ENCODE measurements at places on chromosomes 1 and 21. TPM values are rescaled to one million over a fixed set of nuclear protein-coding genes. Genes with fewer than 3 reads are reported as not detected.

DNA sequence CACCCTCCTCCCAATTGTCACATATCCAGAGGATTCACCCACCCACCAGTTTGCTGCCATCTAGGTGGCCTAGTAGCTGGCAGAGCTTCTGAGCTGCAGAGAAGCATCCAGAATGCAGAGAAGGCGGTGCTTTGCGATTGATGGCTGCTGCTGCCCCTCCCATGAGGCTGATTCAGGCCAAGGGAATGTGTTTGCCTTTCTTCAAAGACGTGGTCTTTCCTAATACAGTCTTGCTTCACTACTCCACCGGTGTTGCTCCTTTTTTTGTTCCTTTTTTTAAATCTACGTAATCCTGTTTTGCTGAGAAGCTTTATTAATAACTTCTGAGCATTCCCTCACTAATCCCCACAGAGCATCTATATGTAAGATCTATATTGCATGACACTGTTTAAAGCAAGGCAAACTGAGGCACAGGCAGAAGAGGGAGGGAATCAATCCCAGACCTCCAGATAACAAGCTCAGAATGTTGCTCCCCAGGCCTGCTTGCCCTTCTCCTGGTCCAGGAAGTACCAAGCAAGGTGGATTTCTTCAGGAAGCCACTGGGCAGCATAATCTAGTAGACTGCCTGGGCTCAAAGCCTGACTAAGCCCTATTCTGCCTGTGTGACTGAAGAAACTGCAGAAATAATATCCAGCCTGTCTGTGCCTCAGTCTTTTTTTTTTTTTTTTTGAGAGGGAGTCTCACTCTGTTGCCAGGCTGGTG lies 275.5 kb upstream of the FMN2 start:
- no peak overlapping the region for H3K27ac ChIP-seq
- no peak for DNase-seq
- H3K4me3 ChIP-seq, result no peak overlapping the region
- no peaks in the 10 kb centered on the region for H3K27me3 ChIP-seq
- no peaks in the 10 kb centered on the region for H3K36me3 ChIP-seq

- H3K4me3 ChIP-seq, result no peak overlapping the region
- H3K27me3 ChIP-seq, result no peaks in the 10 kb centered on the region
- no peak for DNase-seq
- no peaks in the 10 kb centered on the region for H3K36me3 ChIP-seq
- H3K4me1 ChIP-seq, result peaks cover 13% of the 10 kb centered on the region
Observed at GRCh38 chr1:31814041-31814511, 1.7 kb downstream of the SPOCD1 start.

Gene RUNX3
- total RNA-seq, result 180 TPM

- peaks cover 19% of the 10 kb centered on the region for H3K27me3 ChIP-seq
- H3K4me1 ChIP-seq, result no peaks in the 10 kb centered on the region
- no peaks in the 10 kb centered on the region for H3K36me3 ChIP-seq
- H3K4me3 ChIP-seq, result no peak overlapping the region
Observed at GRCh38 chr1:111963985-111964738, 25.3 kb downstream of the KCND3 start.

- no peak within 1 kb of the TSS for H3K27ac ChIP-seq
- no peaks in the 10 kb centered on the region for H3K36me3 ChIP-seq
- DNase-seq, result peak; percentile 30
- H3K4me3 ChIP-seq, result peak within 1 kb of the TSS; percentile 75
Observed at GRCh38 chr1:32538887-32539583, at the start of gene ZBTB8A. ZBTB8A (plus strand) TSS chr1:32539427; CDS start chr1:32592932, 53,505 bp downstream.

Gene UBE2Q1
- 71.2 TPM for total RNA-seq

DNA sequence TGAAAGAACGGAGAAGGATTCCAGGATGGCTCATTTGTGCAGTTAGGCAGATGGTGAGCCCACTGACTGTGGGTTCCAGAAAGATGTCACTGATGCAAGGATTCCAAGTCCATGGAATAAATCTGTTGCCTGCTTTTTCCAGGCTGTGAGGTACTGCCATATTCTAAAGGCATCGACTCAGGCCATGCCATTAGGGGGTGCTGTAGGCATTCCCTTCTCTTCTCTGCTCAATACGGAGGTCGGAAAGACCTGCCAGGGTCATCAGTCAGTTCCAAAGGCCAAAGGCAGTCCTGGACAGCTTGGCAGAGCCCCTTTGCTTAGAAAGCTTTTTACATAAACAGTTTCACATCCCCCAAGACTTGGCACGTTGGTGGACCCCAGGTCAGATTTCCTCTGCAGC lies 31.7 kb upstream of the TMEM125 start:
- no peaks in the 10 kb centered on the region for H3K36me3 ChIP-seq
- H3K4me3 ChIP-seq, result no peak overlapping the region
- no peak overlapping the region for H3K27ac ChIP-seq
- no peaks in the 10 kb centered on the region for H3K27me3 ChIP-seq

- H3K4me1 ChIP-seq, result no peaks in the 10 kb centered on the region
- no peak for DNase-seq
- peaks cover 2% of the 10 kb centered on the region for H3K27me3 ChIP-seq
- H3K36me3 ChIP-seq, result no peaks in the 10 kb centered on the region
- H3K4me3 ChIP-seq, result no peak overlapping the region
Observed at GRCh38 chr1:116690396-116690848, 22.9 kb upstream of the IGSF3 start.

Gene FCRL2
- not detected for total RNA-seq

- H3K27ac ChIP-seq, result no peak overlapping the region
- peaks cover 36% of the 10 kb centered on the region for H3K27me3 ChIP-seq
- H3K36me3 ChIP-seq, result no peaks in the 10 kb centered on the region
- peaks cover 3% of the 10 kb centered on the region for H3K4me1 ChIP-seq
Observed at GRCh38 chr1:81799939-81800694, 617 bp upstream of the ADGRL2 start.

Gene NIPAL3
- 33.2 TPM for total RNA-seq

DNA sequence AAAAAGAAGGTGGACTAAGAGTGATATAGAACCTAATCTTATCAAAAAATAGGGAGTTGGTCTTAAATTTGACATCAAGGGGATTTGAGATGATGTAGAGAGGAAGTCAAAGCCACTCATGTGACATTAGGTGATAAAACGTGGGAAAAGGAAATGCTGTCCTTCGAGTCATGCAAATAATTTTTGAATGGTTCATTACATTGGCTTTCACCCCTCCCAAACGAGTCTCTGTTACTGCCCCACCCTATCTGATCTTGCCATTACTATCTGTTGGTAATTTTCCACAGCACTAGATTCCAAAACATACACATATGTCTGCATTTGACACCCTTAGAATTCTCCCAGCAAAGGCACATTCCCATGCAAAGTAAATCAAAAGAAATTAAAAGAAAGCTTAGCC lies 531.1 kb upstream of the ADAMTS5 start:
- H3K36me3 ChIP-seq, result no peaks in the 10 kb centered on the region
- H3K27me3 ChIP-seq, result no peaks in the 10 kb centered on the region
- DNase-seq, result no peak
- no peak overlapping the region for H3K27ac ChIP-seq
